ENCODE measurements at places on chromosomes 3 and 15.

DNA sequence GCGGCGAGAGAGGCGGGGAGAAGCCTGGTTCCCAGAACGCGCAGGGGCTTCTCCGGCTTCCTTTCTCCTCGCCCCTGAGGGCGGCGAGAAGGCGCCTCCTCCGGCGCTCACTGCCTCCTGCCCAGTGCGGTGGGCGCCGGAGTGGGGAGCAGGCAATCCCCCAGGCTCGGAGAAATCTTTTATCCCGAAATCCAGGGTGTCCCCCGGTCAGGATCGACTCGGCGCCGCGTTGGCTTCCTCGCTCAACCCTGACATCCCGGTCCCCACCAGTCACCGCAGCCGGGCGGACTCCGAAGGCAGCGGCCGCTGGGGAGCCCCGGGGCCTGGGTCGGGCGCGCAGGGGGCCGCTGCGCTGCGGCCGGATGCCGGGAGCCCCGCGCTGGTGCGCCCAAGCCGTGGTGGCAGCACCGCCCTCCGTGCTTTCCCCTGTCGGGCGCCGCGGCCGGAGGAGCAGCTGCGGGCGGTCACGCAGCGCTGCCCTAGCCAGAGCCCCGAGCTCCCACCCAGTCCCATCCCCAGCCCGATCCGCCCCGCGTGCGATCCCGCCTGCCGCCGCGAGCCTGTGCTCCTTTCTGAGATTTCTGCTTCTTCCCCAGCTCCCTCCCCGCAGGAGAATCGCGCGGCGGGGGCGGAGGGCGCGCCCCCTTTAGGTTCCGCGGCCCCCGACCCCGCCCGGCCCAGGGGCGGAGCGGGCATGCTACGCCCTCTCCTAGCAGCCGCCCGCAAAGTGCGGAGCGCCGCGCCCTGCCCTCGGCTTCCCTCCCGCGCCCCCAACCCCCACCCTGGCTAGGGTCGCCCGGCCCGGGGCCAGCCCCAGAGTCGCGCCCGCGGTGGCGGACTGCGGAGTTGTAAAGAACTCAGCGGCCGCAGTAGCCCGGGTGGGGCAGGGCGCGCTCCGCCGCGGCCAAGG, 683 bp upstream of the CACNA2D3 start:
- peak; percentile 53 for DNase-seq

- no peak for DNase-seq
Measured at GRCh38 chr15:60406513-60407414, 9.0 kb upstream of the ANXA2 start.

DNA sequence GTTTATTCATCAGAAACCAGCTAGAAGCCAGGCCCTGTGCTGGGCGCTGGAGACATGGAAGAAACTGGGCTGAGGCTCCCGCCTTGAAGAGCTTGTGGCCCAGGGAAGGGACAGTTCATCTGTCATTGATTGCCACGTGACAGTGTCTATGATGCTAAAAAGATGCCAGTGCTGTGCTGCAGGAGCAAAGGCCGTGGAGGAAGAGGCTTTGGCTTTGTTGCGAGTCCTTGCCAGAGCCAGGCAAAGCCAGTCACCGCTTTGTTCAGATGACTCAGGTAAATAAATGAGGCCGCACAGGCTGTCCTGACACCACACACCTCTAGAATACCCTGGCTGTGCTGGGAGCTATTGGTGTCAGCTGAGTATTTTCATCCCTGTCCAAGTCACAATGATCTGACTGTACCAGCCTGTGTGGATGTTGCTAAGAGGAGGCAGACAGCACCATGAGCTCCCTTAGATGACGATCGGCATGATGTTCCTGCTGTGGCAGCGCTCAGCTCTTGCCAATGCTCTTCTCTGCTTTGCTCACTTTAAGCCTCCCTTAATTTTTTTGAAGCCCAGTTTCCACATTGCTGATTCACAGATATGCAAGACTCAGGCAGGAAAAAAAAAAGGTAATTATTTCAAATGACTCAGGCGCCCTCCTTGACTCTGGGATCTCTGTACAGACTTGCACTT, 77.5 kb downstream of the CCNL1 start:
- DNase-seq = no peak

DNA sequence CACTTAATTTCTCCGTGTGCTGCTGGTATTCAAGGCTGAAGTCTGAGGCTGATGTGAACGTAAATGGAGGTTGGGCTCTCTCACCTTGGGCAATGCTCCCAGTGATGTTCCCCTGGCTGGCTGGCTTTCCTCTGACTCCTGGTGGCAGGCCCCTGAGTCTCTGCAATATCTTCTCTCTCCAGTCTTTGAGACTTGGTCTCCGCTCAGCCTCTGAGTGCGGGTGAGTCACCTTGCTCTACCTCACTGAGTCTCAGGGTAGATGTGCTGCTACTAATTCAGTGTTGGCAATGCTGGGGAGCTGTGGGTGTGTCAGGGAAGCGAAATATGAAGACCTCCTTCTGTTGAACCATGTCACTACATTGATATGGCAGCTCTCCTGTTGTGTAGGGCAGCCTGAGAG, 31.3 kb upstream of the TRIM59 start:
- DNase-seq = no peak

GRCh38 chr3:51941798-51942602, at the start of the genes PARP3 and RRP9:
PARP3 (plus strand) TSS chr3:51942363; CDS start chr3:51943356, 993 bp downstream.
RRP9 (minus strand) TSS chr3:51941904; CDS start chr3:51941867, 37 bp downstream.
- DNase-seq = peak; percentile 100

DNA sequence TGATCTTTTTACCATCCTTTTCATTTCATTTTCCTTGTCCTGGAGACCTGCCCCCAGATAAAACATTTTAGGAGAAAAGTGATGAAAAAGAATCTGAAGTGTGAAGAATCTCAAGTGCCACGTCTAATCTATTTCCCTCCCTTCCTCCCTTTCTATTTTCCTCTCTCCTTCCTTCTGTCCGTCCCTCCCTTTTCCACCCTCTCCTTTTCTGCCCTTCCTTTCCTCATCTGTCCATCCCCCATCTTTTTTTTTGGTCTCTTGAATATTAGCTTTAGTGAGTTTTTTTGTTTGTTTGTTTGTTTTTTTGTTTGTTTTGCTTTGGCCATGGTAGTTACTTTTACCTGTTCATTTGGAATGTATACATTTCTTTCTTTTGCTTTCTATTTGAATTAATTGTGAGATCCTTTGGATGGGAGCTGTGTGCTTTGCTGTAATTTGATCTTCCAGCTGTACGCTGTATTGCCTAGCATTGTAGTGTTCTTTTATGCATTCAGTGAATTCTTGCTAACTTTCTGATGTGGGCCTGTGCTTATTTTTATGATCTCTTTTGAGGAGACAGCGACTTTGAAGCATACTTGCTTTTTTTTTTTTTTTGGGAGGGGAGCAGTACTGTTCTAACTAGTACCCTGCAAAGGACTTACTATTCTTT, 19.2 kb downstream of the CDIN1 start:
- DNase-seq = peak; percentile 63

DNA sequence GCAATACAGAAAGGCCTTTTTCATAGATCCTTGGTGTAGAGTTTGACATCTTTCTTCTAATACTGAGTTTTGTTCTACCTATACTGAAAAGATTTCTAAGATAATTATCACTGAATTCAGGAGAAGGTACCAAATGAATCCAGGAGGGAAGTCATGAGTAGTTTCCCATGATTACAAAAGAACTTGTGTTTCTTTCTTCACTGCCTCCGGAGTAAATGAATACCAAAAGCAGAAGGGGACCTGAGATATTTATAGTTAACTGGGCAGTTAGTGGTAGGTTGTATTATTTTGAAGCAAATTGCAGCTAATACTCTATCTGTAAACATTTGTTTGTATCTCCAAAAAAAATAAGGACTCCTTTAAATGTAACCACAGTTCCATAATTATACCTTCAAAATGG, 175.4 kb downstream of the SUCNR1 start:
- DNase-seq = no peak

DNA sequence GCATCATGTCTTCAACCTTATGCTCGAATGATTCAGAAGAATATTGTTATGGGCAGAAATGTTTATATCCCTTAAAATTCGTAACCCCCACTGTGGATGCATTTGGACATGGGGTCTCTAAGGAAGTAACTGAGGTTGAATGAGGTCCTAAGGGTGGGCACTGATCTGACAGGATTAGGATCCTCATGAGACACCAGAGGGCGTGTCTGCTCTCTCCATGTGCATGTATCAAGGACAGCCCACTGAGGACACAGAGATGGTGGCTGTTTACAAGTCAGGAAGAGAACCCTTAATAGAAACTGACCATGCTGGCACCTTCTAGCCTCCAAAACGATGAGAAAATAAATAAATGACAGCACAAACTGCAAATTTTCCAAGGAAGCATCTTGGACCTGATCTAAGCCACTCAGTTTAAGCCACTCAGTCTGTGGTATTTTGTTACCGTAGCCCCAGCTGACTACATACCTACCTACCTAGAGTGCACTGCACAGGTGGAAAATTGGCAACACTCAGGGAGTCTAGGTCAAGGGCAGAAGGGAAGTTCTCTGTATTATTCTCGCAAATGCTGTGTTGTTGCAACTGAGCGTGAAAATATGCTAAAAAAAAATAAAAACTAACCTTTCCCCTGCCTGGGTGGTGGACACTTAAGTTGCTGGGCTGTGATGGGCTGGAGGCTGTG, 126.6 kb downstream of the TJP1 start:
- no peak for DNase-seq

GRCh38 chr3:16309558-16309957, 44.5 kb downstream of the OXNAD1 start:
- DNase-seq = no peak
